ENCODE measurements at places on chromosomes 2 and 18. TPM values are rescaled to one million over a fixed set of nuclear protein-coding genes. Genes with fewer than 3 reads are reported as not detected.

DNA sequence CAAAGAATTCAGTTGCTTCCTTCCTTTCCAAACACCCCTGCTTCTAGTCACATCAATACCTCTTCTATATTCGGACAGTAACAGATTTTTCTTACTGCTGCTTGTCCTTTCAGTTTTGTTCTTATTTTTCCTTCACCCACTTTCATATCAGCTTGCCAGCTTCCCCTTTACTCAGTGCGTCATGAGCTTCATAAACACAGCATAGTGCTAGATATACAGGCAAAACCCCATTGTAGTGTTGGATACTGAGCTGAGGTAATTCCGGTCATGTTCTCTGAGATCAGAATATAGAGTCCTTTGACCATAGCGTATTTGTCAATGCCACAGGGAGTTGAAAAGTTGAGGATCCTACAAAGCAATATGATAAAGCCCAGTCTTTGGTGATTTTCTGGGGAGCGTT is 2.4 kb downstream of the FARP2 start:
- no peak for DNase-seq

DNA sequence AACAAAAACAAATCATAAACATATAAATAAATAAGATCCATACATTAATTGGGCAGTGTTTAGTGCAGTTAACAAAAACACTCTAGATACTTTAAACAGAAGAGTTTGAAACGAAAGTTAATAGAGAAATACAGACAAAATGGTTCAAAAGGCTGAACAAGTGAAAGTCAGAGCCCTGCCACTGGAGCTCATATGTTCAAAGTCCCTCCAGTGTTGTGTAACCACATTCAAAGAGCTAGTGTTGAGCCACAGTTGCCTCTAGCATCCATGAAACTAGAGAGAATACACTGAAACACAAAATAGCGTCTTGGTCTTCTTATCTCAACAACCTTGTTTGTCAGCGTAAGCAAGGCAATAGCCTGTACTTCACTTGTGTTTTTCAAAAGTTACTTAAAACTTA is 1309.8 kb upstream of the NRXN1 start:
- no peak for DNase-seq

- DNase-seq, result no peak
Observed at GRCh38 chr2:197079414-197079813, 152.9 kb upstream of the PGAP1 start.

- no peak for DNase-seq
Observed at GRCh38 chr2:69138247-69138772, 125.3 kb downstream of the ANTXR1 start.

DNA sequence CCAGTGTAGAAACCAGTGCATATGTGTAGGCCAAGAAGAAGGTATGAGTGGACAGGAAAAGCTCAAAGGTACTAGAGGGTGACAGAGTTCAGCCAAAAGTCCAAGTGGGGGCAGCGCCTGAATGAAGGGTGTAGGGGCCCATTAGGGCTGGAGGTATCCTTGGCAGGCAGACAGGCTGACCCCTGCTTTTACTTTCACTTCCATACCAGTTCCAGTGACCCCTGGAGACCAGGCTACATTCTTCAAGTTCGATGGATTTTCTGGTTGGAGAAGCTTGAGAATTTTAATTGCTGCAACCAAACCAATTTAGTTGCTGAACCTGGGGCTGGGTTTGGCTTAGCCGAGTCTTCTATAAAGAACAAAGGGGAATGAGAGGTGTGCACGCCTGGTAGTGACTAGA is 42.3 kb upstream of the MRPL33 start:
- DNase-seq, result no peak

DNA sequence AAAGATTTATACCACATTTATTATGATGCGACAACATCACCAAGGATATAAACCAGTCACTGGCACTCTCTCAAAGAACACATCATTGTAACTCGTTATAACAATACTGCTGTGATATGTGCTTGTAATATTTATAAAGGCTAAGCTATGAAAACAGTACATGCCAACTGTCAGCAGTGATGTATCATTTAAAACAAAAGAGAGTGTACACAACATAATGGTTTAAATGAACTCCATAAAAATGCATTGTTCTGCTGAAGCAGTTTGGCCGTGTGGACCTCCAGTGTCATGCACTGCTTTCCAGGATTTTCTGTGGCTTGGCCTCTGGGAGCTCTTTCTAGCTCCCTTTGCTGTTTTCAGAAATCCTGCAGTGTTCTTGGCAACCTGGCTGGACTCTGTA is 215.6 kb downstream of the MTX2 start:
- DNase-seq, result no peak

Gene PLGLB2
- total RNA-seq, result 1.6 TPM

Gene COA5
- 27.7 TPM for total RNA-seq

Gene SERPINB4
- total RNA-seq, result not detected

Gene FSHR
- not detected for total RNA-seq
